ENCODE measurements at places on chromosomes 2 and 18. TPM values are rescaled to one million over a fixed set of nuclear protein-coding genes. Genes with fewer than 3 reads are reported as not detected.

DNA sequence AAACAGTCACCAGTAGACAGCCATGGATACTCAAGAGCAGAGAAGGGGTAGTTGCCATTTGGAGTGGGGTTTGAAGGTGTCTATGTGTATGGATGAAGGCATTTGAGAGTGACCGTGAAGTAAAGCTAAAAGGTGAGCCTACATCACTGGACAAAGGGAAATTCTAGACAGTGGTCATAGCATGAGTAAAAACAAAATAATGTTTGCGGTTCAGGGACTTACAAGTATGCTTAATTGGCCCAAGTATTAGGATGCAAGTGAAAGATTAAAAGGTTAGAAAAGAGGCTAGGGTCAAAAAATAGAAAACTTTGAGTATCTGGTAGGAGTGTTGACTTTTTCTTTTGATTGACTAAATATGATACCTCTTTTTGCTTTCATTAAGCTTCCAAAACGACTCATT, 238.1 kb upstream of the SLC8A1 start:
- no peak for DNase-seq

GRCh38 chr18:49494660-49495059, 7.6 kb upstream of the C18orf32 start:
- no peak for DNase-seq

DNA sequence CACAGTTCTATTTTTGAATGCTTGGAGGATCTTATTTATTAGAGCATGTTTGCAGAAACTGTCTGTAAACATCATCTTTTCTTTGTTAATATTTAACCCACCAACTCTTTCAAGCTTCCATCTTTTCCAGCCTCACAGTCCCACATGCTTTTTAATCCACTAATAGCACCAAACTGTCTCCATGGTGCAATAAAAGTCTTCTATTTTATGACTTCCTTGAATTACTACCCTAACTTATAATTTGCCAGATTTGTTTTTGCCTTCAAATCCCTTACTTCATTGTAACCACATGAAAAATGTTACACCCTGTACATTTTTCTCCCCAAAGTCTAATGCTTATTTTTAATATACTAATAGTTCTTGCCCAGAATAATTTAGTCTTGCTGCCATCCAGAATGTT, 792.6 kb downstream of the PLCL1 start:
- no peak for DNase-seq

DNA sequence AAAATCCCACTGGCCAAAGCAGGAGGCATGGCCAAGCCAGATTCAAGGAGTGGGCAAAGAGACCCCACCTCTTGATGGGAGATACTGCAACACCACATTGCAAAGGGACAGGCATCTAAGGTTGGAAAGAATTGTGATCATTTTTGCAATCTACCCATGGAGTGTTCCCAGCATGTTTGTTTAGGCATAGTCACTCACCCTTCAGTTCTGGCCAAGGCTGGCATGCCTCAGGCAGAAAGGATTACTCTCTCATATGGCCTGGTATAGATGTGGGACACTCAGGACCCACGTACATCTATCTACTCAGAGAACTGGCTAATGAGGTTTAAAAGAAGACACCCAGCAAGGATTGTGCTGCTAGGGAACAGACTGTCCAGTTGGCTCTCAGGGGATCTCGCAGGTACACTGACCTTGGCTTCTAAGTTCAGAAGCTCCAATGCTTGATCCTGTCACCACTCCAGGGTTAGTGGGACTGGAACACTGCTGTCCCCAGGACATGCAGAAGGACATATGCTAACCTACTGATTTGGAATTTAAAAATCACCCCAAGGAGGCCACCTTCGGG, 183.7 kb downstream of the KLHL29 start:
- no peak for DNase-seq

- no peak for DNase-seq
These were observed 7.1 kb upstream of the CDCA7 start for GRCh38 chr2:173347305-173348168.

The GBX2 gene
- 6.2 TPM for total RNA-seq

The CCDC74A gene
- total RNA-seq = 117 TPM

Data from A172 (cell line).